Cardiac ventricle fibroblast (primary cell): ENCODE measurements at places on chromosomes 3 and 15. TPM values are rescaled to one million over a fixed set of nuclear protein-coding genes. Genes with fewer than 3 reads are reported as not detected.

The TM4SF18 gene
- total RNA-seq = 1.1 and 1.2 TPM in 2 replicates

The SI gene
- not detected in 2 replicates for total RNA-seq

The SPSB4 gene
- not detected in 2 replicates for total RNA-seq

The GATM gene
- not detected in 2 replicates for total RNA-seq

The CHRD gene
- 1.0 and 2.2 TPM in 2 replicates for total RNA-seq

The MESP1 gene
- total RNA-seq = 1.2 and 2.1 TPM in 2 replicates

The HIGD1A gene
- total RNA-seq = 72.4 and 82.8 TPM in 2 replicates

The ITIH1 gene
- total RNA-seq = not detected in 2 replicates

The GREM1 gene
- total RNA-seq = 0.06 and 0.10 TPM in 2 replicates

The ATR gene
- 16.8 and 17.8 TPM in 2 replicates for total RNA-seq

The ATP8B4 gene
- 1.4 and 1.8 TPM in 2 replicates for total RNA-seq

The CNOT10 gene
- 12.4 and 12.6 TPM in 2 replicates for total RNA-seq

The IL17RB gene
- total RNA-seq = not detected in 2 replicates

The GOLIM4 gene
- 51.8 and 53.2 TPM in 2 replicates for total RNA-seq

The HCN4 gene
- not detected in 2 replicates for total RNA-seq

The ASB14 gene
- total RNA-seq = not detected in 2 replicates

The OCA2 gene
- total RNA-seq = not detected in 2 replicates

The BRPF1 gene
- 8.2 and 10.7 TPM in 2 replicates for total RNA-seq

The ECE2 gene
- total RNA-seq = 0.12 TPM in 1 of 2 replicates, not detected in the other

The MEIS2 gene
- 58.5 and 76.8 TPM in 2 replicates for total RNA-seq

The CKMT1B gene
- 0.39 TPM in 1 of 2 replicates, not detected in the other for total RNA-seq

The CCR9 gene
- total RNA-seq = not detected in 2 replicates

The MEX3B gene
- 3.0 and 3.4 TPM in 2 replicates for total RNA-seq

The UBL7 gene
- 45.3 and 50.1 TPM in 2 replicates for total RNA-seq

The HDC gene
- not detected in 2 replicates for total RNA-seq

The GOLGA8S gene
- 0.19 and 0.39 TPM in 2 replicates for total RNA-seq

The CELF6 gene
- total RNA-seq = 0.19 and 1.3 TPM in 2 replicates

The LRTM1 gene
- total RNA-seq = not detected in 2 replicates

The PSTPIP1 gene
- total RNA-seq = not detected in 2 replicates

The ACTRT3 gene
- total RNA-seq = 4.5 and 6.4 TPM in 2 replicates

The RBP2 gene
- not detected in 2 replicates for total RNA-seq

The LRRN1 gene
- 0.06 TPM in 1 of 2 replicates, not detected in the other for total RNA-seq

The MCCC1 gene
- total RNA-seq = 13.1 and 42.5 TPM in 2 replicates

The SLC15A2 gene
- total RNA-seq = 0.06 and 0.54 TPM in 2 replicates

The ACKR2 gene
- 0.39 and 1.00 TPM in 2 replicates for total RNA-seq

The CYP8B1 gene
- not detected in 2 replicates for total RNA-seq

The ISLR gene
- 259 and 362 TPM in 2 replicates for total RNA-seq
